ENCODE measurements at places on chromosomes 13 and 19. TPM values are rescaled to one million over a fixed set of nuclear protein-coding genes. Genes with fewer than 3 reads are reported as not detected.

Gene SIGLECL1
- not detected for total RNA-seq

Gene ARL11
- total RNA-seq = not detected

Gene FOSB
- 11.1 TPM for total RNA-seq

Gene ATP8B3
- total RNA-seq = 3.6 TPM

Gene NFIX
- 3.4 TPM for total RNA-seq

Gene MYPOP
- total RNA-seq = 7.6 TPM

Gene CYP4F8
- total RNA-seq = not detected

Gene PTPRS
- total RNA-seq = 28.6 TPM

Gene CBLC
- not detected for total RNA-seq

Gene ZNF763
- total RNA-seq = not detected

Gene STX10
- 53.0 TPM for total RNA-seq

Gene MISP
- 86.8 TPM for total RNA-seq

Gene HSH2D
- total RNA-seq = 0.14 TPM

Gene RBM26
- total RNA-seq = 21.7 TPM

Gene PBX4
- total RNA-seq = 2.9 TPM

Gene CYP2F1
- not detected for total RNA-seq

Gene TUBA3C
- total RNA-seq = not detected

Gene N4BP2L1
- total RNA-seq = 0.25 TPM

Gene EMP3
- total RNA-seq = 424 TPM

Gene LILRA1
- total RNA-seq = not detected

Gene ZNF14
- 2.0 TPM for total RNA-seq

Gene ZNF296
- total RNA-seq = 12.3 TPM

Gene POGLUT2
- total RNA-seq = 6.2 TPM

Gene C19orf81
- 4.3 TPM for total RNA-seq

Gene SIGLEC8
- total RNA-seq = not detected

Gene ZNF99
- total RNA-seq = not detected

Gene GPC6
- total RNA-seq = 5.4 TPM

Gene UQCRFS1
- 127 TPM for total RNA-seq

Gene CYP4F2
- total RNA-seq = 0.14 TPM

Gene SOX1
- not detected for total RNA-seq

Gene DMPK
- total RNA-seq = 49.2 TPM

Gene DHDH
- 1.7 TPM for total RNA-seq

Gene KANK2
- total RNA-seq = 38.1 TPM

Gene CGB3
- 0.38 TPM for total RNA-seq

Gene EIF3K
- 684 TPM for total RNA-seq

All from A549 treated with GW870086 at 1 μM for 4 hours (cell line).